ENCODE measurements at places on chromosomes 5 and 9.

DNA sequence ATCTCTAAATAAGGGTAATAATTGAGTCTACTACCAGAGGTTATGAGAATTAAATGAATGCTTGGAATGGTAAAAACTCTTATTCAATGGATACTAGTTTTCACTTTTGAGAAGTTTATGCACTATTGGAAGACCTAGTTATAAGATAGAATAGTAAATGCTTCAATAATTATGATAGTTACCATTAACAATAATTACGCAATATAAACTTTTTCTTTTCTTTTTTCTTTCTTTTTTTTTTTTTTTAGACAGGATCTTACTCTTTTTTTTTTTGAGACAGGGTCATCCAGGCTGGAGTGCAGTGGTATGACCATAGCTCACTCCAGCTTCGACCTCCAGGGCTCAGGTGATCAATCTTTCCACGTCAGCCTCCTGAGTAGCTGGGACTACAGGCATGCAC is 6.7 kb downstream of the ALDOB start:
- no peak for DNase-seq

DNA sequence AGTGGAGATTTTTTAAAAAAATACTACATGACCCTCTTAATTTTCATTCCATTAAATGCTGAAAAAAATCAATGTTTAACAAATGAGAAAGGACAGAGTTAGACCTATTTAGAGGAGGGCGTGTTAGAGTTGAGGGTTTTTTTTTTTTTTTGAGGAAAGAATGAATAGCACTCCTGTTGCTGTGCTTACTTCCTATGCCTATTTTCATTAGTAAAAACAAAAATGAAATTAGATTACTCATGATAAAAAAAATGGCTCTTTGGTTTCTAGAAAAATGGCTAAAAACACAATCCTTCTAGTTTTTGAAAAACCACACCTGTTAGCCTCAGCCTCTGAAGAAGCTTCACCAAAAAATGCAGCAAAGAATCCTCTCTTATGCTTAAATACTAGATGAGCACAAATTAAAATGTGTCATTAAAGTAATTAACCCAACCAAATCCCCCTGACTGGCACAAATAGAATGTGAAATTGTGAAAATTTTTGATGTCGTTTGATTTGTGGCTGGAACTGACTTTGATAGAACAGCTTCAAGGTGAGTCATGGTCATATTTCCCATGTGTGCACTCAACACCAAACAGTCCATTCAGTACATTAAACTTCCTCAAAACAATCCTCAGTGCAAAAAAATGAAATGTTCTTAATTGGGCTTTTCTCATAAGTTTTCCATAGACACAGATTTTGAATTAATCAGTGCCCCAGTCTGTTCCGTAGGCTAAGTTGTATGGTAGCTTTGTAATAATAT is 98.0 kb downstream of the MACIR start:
- no peak for DNase-seq

- no peak for DNase-seq
Observed at GRCh38 chr5:91438871-91439270, 55.8 kb upstream of the ARRDC3 start.

DNA sequence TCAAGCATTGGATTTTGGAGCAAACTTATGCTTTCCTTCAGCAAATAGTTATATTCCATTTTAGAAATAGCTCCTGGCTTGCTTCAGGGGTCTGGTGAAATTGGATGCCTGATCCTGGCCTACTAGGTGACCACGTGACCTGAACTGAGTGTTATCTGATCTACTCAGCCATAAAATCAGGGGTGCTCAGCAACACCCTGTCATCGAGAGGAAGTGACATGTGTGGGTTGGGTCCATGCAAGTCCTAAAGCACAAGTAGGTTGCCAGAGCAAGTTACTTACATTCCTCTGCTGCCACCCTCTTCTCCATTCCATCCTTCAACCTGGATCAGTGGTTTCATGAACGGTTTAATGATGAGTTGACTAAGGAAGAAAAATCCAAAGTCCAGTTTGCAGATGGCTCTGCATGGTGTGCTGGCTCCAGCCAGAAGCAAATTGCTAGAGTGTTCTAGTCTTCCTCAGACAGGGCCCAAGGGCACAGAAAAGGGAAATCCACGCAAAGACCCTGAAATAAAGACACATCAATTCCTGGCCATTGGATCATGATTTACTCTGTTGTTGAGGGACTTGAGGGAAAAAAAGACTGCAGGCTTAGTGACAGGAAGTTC is 2.8 kb upstream of the FAM193B start:
- no peak for DNase-seq

DNA sequence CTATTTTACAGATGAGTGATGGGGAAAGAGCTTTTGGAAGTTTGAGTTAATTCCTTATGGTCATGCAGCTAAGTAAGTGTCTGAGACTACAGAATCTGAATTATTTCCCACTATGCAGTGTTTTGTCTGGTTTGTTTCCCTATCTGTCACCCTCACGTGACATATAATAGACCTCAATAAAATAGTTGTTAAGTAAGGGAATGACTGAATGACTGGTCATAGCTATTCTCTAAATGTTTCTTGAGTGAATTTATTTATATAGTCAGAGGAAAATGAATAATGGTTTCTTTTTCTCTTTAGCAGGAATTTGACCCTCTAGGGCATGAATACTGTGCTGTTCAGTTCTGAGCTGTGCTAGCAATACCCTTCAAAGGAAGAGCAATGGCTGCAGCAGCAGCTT is 10.3 kb downstream of the TRIM32 start:
- DNase-seq, result no peak

DNA sequence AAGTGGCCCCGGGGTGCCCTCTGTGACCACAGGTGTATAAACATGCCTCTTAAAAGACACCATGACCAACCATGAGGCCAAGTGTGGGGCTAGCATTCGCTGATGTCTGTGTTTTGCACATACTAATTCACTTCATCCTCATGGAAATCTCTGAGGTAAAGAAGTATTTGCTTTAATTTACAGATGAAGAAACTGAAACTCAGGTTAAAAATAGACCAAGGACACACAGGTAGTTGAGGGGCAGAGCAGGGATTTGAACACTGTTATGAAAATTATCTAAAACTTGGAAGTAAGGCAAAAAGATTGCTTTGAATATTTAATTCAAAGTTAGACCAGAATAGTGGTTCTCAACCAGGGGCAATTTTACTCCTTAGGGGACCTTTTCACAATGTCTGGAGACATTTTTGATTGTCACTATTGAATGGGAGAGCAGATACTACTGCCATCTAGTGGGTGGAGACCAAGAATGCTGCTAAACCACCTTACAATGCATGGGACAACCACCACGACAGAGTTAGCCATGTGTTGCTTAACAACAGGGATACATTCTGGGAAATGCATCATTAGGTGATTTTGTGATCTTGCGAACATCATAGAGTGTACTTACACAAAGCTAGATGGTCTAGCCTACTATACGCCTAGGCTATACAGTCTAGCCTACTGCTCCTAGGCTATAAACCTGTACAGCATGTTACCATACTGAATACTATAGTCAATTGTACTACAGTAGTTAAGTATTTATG is 8.0 kb upstream of the FXN start:
- DNase-seq, result peak; percentile 50

DNA sequence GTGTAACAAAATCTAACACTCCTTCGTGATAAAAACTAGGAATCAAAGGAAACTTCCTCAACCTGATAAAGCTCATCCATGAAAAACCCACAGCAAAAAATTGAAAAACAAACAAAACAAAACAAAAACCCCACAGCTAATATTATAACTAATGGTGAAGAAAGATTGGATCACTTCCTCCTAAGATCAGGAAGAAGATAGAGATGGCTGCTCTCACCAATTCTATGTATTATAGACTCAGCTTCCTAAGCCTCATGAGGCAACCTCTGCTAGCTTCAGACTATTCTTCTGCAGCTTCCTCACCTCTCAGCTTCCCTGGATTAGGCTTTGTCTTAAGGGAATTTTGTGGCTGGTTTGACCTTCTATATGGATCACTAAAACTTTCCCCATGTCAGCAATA is 40.1 kb downstream of the PHAX start:
- no peak for DNase-seq

DNA sequence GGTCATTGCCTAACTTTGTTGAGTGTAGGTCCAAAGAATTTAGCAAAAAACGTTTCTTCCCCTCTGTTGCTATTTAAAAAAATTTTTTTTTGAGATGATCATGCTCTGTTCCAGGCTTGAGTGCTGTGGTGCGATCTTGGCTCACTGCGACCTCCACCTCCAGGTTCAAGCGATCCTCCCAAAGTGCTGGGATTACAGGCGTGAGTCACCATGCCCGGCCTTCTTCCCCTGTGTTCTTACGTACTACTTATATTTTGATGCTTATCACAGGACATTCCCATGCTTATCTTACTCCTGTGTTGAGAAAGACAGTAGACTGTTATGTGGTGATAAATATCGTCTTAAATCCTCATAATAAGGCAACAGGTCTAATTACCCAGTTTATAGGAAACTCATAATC is 2.5 kb downstream of the ACER2 start:
- DNase-seq, result no peak

DNA sequence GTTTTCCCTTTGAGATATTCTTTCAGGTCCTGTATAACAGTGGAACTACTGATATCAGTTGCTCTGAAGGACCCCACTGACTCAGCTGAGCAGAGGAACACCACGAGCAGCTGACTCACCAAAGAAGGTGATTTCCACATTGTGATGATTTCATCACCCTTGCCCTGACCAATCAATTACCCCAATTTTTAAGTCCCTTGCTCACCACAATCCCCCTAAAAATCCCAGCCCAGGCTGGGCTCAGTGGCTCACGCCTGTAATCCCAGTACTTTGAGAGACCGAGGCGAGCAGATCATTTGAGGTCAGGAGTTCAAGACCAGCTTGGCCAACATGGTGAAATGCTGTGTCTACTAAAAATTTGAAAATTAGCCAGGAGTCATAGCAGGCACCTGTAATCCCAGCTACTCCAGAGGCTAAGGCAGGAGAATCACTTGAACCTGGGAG is 125.3 kb upstream of the ABCA1 start:
- no peak for DNase-seq

- no peak for DNase-seq
Observed at GRCh38 chr5:62653001-62653863, 74.6 kb downstream of the LRRC70 start.

- DNase-seq, result no peak
Observed at GRCh38 chr5:41788941-41789368, 81.3 kb downstream of the OXCT1 start.

DNA sequence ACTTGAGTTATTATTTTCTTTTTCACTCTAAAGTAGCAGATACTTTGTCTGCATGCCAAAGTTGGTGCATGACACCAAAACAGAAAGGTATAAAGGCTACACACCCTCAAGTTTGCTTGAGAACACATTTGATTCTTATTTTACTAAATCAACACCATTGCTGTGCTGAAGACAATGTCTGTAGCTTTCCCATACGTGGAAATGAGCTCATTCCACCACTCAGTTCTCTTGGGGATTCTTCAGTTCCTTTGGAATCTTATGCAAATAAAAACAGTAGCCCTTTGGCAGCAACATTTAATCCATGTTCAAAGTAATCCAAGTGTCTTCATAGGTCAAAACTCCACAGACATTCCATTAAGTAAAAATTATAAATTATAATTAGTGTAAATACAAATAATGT is 264.9 kb downstream of the TLE1 start:
- DNase-seq, result no peak

DNA sequence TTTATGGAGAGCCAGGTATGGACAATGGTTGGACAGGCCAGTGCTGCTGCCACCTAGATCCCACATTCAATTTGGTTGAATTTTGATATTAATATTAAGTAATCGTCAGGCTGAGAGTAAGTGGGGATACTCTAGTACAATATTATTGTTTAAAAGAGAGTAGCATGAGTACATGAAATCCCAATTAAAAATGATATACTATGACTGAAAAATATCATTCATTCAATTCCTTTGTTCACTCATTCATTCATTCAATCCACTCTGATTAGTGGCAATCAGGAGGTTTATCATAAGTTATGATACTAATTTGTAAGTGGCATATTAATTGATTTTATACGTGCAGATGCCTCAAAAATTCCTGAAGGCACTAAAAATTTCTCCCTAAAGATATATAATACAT is 224.2 kb downstream of the DMRT2 start:
- DNase-seq, result no peak

GRCh38 chr5:39946356-39947045 is 521.7 kb upstream of the DAB2 start:
- no peak for DNase-seq

GRCh38 chr9:1443450-1443849 is 393.3 kb downstream of the DMRT2 start:
- no peak for DNase-seq

- DNase-seq, result no peak
Observed at GRCh38 chr9:74035786-74036185, 461.3 kb upstream of the RORB start.

DNA sequence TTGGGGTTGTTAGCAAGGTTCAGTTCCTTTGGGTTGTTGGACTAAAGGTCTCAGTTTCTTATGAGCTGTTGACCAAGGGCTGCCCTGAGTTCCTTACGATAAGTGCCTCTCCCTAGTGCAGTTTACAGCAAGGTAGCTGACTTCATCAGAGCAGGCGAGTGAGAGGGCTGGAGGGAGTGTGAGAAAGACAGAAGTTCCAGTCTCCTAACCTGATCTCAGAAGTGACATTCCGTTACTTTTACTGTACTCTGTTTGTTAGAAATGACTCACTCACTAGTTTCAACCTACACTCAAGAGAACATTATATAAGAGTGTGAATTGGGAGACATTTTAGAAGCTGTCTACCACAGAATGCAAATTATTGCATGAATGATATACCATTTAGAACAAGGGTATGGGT is 21.2 kb upstream of the IL31RA start:
- DNase-seq, result no peak

DNA sequence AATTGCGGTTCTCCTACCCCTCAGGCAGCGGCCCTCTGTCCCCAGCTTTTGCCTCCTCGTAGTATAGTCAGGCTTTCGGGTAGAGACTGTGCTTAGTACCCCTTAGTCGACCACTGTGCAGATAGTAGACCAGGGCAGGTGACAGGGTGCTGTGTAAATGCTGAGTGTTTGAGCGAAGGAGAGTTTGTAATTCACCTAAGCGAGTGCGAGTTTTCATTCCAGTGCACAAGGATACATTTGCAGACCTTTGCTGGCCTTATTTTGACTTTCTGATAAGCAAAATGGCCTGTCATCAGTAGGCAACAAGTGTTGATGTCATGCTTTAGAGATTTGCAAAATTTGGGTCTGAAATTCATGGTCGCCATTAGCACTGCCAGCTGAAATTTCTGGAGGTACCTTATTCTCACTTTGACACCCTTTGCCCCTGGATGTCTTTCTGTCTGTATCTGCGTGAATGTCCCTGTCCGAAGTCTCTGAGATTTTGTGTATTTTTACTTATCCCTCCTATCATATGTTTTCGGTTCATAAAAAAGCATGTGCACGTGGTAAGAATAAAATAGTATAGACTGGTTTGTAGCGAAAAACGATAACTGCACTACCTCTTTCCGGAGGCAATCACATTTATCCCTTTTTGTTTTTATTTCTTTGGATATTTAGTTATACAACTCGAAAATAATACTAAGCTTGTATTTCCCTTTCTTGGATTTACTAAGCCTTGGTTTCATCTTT is 1.9 kb downstream of the LMNB1 start:
- DNase-seq, result no peak
